Stimulated activated CD8-positive, alpha-beta memory T cell treated with anti-CD3 and anti-CD28 coated beads, Interleukin-7, amount 100 ng/mL, for 48 hours (primary cell): ENCODE measurements at places on chromosomes 7 and 10.

- DNase-seq = no peak
These were observed 222.8 kb downstream of the PTN start for GRCh38 chr7:137120690-137121089.

DNA sequence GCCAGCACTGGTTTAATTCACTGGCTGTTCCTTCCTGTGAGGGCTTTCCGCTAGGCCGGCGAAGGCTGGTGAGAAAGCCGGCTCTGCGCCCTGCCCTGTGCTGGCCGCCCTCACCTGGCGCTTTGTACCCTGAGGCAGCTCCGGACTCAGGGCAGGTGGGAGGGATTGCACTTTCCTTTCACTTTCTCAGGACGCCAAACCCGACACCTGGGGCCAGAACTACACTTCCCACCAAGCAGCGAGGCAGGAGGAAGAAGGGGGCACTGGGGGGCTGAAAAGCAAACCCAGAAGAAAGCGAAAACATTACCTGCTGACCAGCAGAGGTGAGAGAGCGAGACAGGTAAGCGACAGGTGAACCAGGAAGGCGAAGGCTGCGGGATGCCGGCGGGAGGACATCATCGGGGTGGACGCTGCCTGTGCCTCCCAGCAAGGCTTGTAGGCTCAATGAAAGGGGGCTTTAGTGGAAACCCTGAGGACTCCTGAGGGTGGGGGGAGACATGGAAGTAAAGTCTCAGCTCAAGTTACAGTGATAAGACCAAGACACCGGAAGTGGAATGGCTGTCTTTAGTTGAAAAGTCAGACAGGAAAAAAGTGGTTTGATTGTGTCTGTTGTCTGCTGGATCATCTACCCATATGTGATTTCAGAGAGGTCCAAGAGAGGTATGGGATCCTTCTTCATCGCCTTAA lies at the start of gene RAB19:
Gene RAB19 (plus strand): TSS at position 181 of the 687 bp plus-strand sequence. CDS start 3,589 bp downstream, outside the sequence.
- no peak for DNase-seq

DNA sequence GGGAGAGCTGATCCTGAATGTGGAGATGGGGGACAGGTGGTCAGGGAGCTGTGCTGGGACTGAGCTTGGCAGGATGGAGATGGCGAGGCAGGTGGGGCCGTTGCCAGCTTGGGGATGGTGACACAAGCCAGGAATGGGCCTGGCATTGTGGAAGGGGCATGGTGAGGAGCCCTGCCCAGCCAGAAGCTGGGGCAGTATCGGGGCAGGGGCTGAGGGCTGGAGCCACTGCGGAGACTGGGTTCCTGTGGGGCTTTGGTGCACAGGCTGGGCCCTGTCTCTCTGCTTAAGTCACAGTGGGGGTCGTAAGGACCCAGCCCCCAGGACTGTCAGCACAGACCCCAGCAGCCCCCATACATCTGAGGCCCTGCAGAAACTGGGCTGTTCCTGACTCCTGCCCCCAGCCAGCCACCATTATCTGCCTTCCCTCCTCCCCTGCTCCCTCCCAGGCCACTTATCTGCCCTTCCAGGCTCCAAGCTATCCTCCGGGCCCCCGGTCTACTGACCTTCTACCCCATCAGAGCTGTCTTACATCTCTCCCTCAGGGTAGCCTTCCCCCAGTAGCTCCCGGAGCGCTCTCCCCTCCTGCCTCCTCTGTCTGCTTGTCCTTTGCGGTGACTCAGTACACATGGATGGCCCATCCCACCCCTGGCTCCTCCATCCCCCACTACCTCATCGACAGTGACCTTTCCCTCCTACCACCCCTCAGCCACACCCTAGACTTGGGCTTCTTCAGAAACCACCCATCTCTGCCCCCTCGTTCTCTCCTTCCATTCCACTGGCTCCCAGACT lies 44.2 kb downstream of the PPIF start:
- DNase-seq = no peak

- no peak for DNase-seq
These were observed 142.1 kb upstream of the PTPRZ1 start for GRCh38 chr7:121730869-121731268.

GRCh38 chr10:70573599-70574506 lies 28.7 kb downstream of the PRF1 start:
- DNase-seq = no peak
